Panc1 (cell line): ENCODE measurements at places on chromosomes 1 and 21. TPM values are rescaled to one million over a fixed set of nuclear protein-coding genes. Genes with fewer than 3 reads are reported as not detected.

RAVER2 gene
- 15.1 TPM for total RNA-seq

- peaks cover 2% of the 10 kb centered on the region for H3K36me3 ChIP-seq
- no peak for DNase-seq
- H3K27ac ChIP-seq: peak overlapping the region; percentile 48; the same call in 1 of the 2 replicates
- no peak overlapping the region for H3K4me3 ChIP-seq
- H3K4me1 ChIP-seq: peaks cover 27% of the 10 kb centered on the region
These were observed 145.4 kb downstream of the SLC45A1 start for GRCh38 chr1:8463144-8463927.

ETV3L gene
- total RNA-seq: not detected

NGF gene
- not detected for total RNA-seq

RNF207 gene
- total RNA-seq: 115 TPM

DNA sequence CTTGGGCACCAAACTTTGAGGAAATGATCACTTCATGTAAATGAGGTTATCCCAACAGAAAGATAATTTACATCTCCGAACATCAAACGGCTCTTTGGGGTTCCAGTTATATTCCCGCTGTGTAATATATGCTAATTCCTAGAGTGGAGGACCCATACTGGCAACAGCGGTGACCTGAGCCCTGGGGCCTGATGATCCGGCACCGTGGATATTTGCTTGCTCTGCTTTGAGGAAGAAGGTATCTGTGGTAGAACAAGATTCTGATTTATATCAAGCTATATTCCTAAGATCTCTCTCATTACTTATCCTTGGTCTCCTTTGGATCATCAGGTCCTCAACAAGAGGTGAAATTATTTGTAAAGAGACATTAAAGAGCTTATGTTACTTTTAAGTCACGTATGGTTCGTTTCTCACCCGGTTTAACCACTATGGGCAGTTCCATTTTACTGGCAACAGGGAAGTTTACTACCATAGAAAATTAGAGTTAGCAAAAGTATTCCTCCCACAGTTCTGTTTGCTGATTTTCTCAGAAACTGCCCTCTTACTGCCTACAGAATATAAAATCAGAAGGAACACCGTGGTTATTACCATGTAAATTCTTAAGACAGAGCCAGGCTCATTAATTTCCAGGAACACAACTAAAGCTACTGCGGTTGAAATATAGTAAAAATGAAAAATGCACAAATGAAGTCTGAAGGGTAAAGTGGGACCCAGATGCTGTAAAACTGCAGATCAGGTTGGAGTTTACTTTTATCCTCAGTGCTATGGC, 56.7 kb downstream of the MRPL39 start:
- no peak overlapping the region for H3K4me3 ChIP-seq
- H3K4me1 ChIP-seq: no peaks in the 10 kb centered on the region
- DNase-seq: no peak
- no peak overlapping the region for H3K27ac ChIP-seq
- H3K36me3 ChIP-seq: no peaks in the 10 kb centered on the region

- DNase-seq: no peak
- no peak overlapping the region; the same call in 1 of the 2 replicates for H3K4me3 ChIP-seq
- peaks cover 84% of the 10 kb centered on the region for H3K4me1 ChIP-seq
- H3K36me3 ChIP-seq: no peaks in the 10 kb centered on the region
- H3K27ac ChIP-seq: peak overlapping the region; percentile 100
- no peaks in the 10 kb centered on the region for H3K27me3 ChIP-seq
These were observed 9.8 kb upstream of the IRF2BP2 start for GRCh38 chr1:234619794-234620247.

HES2 gene
- 11.1 TPM for total RNA-seq

AMY1A gene
- total RNA-seq: not detected

GRCh38 chr21:46311568-46311967, 12.1 kb downstream of the C21orf58 start:
- H3K27me3 ChIP-seq: no peaks in the 10 kb centered on the region
- DNase-seq: no peak
- H3K36me3 ChIP-seq: no peaks in the 10 kb centered on the region
- no peak overlapping the region for H3K4me3 ChIP-seq

FAM72C gene
- 1.2 TPM for total RNA-seq

ACBD3 gene
- 31.2 TPM for total RNA-seq

DNA sequence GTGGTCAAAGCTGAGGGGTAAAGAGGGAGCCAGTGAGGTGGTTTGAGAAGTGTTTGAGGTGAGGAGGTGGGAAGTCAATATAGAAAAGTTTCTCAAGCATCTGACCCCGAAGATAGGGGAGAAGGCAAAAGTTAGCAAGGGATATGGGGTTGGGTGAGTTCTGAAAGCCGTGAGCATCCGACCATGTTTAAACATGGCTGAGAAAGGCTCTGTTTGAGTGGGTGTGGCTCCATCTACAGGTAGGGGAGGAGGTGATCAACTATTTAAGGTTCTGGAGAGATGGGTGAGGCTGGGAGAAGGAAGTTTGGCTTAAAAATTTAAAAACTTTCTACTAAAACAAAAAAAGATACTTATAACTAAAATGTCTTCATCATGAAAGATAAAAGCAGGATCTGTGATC, 273.8 kb downstream of the KCNJ6 start:
- no peaks in the 10 kb centered on the region for H3K27me3 ChIP-seq
- no peak overlapping the region for H3K4me3 ChIP-seq
- H3K27ac ChIP-seq: 0 out of 2 replicates have a peak overlapping the region, but pooled peaks have one; percentile 34
- DNase-seq: no peak
- H3K4me1 ChIP-seq: peaks cover 6% of the 10 kb centered on the region; the same call in 1 of the 2 replicates
- H3K36me3 ChIP-seq: no peaks in the 10 kb centered on the region

- H3K4me1 ChIP-seq: no peaks in the 10 kb centered on the region
- no peak overlapping the region for H3K4me3 ChIP-seq
- no peaks in the 10 kb centered on the region for H3K27me3 ChIP-seq
- no peak for DNase-seq
- no peaks in the 10 kb centered on the region for H3K36me3 ChIP-seq
- no peak overlapping the region for H3K27ac ChIP-seq
These were observed 69.8 kb upstream of the SCAF4 start for GRCh38 chr21:31801551-31802219.

- no peak overlapping the region for H3K4me3 ChIP-seq
- no peaks in the 10 kb centered on the region; the same call in 1 of the 2 replicates for H3K27me3 ChIP-seq
- DNase-seq: no peak
- H3K27ac ChIP-seq: no peak overlapping the region
- no peaks in the 10 kb centered on the region for H3K36me3 ChIP-seq
These were observed 12.5 kb upstream of the TTC22 start for GRCh38 chr1:54813485-54814125.

OR2T34 gene
- total RNA-seq: not detected
